ENCODE measurements at places on chromosomes 13 and 19.

- DNase-seq, result no peak
These were observed 752.2 kb downstream of the EFNB2 start for GRCh38 chr13:105783261-105783660.

GRCh38 chr19:48069435-48069834, 25.6 kb upstream of the CABP5 start:
- peak; percentile 5 for DNase-seq

DNA sequence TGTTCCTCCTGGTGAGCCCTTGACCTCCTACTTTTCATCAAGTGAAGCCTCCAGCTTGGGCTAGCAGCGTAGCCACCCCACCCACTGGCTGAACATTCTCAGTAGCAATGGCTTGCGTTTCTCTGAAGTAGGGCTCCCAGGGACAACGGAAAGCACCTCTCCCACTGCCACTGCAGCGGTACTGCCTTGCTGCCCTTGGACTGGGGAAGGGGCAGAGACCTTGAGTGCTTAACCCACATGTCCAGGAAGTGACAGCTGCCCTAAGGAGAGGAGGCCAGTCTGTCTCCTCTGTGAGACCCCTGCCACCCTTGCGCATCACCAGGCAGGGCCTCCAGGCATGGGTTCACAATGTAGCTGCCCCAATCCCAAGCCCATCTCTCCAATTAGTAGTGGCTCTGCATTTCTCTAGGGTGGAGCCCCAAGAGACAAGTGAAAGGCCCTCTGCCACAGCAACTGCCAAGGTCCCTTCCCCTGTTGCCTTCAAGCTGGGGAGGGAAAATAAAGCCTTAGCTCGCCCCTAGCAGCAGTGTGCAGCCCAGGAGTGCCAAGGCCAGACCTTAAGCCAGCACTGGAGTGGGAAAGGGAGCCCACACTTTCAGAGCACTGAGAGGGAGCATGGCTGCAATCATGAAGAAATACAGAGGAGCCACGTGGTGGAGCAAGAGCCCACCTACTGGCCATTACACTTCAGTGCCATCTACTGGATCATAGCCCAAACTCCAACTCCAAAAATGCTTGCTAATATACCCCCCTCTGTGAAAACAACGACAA, 175.9 kb upstream of the TRPC4 start:
- no peak for DNase-seq

DNA sequence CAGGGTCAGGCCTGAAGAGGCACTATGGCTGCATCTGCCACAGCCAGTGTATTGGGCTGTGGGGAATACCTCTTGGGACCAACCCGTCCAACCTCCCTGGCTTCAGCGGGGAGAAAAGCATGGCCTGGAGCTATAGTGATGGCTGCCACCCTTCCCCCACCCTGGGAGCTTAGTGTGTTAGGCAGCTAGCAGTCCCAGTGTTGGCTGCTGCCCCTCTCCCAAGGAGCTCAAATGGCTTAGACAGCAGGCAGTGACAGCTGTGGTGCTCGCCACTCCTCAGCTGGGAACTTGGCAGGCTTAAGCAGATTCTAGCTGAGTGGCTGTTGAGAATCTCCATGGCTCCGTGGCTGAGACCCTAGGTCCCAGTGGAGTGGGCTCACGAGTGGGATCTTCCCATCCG, 19.7 kb downstream of the ACOD1 start:
- DNase-seq, result no peak

DNA sequence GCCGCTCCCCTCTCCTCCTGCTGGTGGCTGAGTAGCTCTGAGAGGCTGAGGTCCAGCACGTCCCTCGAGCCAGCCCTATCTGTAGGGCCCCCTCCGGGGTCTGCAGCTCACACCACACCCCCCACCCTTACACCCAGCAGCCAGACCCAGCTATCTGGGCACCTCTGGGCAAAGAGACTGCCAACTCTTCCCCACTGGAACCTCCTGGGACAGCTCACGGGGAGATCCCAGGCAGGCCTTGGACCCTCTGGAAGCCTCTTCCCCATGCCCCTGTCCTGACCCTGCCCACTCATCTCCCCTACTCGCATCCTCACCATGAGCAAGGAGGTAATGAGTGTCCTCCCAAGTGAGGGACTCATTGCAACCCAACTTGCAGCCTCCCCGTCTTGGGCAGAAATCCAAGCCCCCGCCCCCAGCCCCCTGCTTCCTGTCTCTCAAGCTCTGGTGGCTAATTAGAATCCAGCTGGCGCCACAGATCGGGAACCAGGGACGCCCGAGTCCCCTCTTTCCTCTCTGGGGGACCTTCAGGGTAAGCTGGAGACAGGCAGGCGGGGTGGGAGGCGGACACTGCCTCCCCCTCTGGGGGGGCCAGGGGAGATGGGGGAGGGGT, 22.1 kb downstream of the ADGRL1 start:
- no peak for DNase-seq

DNA sequence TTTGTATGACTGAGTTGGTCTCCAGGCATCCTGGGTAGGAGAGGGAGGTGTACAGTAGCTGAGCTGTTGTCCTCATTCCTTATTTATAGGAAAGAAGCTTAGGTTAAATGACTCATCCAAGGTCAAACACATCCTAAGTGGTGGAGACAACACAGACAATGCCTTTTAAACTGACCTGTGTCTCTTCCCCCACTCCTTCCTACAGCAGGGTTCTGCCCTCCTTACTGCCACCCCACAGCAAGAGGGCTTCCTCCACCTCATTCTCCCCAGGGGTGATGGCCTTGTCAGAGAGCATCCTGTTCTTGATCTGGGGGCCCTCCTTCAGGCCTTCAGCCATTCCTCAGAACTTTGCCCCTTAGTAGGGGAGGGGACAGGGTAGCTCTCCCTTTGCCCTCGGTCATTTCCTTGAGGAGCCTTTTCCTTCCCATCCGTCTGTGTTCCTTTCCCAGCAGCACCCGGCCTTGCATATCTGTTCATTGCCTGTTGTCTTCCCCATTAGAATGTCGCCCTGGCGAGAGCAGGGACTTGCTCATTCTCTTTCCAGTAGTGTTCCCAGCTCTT, 48.2 kb upstream of the GPI start:
- no peak for DNase-seq

DNA sequence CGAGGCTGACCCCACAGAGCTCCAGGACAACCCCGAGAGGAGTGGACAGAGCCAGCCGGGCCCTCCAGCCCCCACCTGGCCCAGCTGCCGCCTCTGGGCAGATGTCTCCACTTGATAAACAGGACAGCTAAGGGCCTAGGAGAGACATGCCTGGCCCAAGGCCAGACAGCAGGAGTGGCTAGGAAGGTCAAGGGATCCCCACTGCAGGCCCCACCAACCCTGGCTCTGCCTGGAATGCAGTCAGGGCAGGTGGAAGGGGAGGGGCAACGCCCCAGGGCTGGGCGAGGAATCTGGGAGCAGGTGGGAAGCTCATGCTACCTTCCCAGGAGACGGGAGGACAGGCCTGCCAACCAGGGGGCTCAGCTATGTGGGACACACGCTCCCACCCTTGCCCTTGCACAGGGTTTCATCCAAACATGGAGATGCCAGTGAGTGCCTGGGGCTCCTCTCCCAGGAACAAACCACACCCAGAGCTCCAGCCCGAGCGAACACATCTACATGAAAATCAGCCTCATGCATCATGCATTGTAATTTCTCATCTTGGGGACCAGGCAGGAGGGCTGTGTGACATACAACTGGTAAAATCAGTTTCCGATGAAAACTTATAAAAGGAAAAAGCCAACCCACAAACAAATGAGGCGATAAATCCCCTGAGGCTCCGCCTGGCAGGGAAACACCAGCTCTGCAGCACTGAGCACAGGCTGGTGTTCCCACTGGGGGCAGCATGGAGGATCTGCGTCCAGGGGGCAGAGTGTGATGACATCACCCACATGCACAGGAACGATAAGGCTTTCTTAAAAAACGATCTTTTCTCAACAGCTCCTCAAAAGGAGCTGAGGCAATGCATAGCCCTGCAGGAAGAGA, 25.0 kb downstream of the SH3GL1 start:
- peak; percentile 29 for DNase-seq

GRCh38 chr13:27264181-27264580, 6.4 kb upstream of the RASL11A start:
- DNase-seq, result peak; percentile 13

DNA sequence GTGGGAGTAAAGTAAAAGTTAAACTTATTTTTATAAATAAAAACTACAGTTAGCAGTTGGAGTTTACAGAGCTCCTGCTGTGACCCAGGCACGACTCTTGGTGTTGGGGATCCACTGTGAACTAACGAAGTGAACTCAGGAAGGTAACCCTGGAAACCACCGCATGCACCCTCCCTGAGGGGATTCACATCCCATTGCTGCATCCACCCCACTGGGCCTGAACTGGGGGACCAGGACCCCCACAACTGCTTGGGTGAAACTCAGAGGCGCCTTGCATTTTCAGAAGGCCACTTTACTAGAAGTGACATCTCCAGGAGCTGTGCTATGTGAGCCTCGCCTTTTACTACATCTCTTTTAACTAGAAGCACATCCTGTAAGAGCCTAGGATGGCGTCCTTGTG, 166.4 kb downstream of the TEX29 start:
- no peak for DNase-seq

GRCh38 chr13:35849256-35849644, 281.9 kb downstream of the DCLK1 start:
- DNase-seq, result no peak

GRCh38 chr19:27881213-27881612, 1331.7 kb downstream of the UQCRFS1 start:
- DNase-seq, result no peak

DNA sequence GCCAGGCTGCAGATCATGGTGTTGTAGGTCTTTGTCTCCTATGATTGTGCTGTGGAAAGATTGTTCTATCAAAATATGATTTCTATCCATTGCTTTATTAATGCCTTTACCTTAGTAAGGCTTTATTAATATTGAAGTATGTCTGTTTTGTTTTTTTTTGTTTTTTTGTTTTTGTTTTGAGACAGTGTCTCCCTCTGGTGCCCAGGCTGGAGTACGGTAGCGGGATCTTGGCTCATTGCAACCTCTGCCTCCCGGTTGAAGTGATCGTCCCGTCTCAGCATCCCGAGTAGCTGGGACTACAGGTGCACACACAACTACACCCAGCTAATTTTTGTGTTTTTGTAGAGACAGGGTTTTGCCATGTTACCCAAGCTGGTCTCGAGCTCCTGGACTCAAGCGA, 7.7 kb downstream of the IRGC start:
- no peak for DNase-seq

GRCh38 chr19:11345122-11345803, 805 bp downstream of the TMEM205 start:
- DNase-seq, result no peak

- no peak for DNase-seq
These were observed 24.5 kb upstream of the TFDP1 start for GRCh38 chr13:113559901-113560644.

- DNase-seq, result no peak
These were observed 20.6 kb downstream of the PBX4 start for GRCh38 chr19:19597809-19598306.

- no peak for DNase-seq
These were observed 11.3 kb downstream of the DPY19L3 start for GRCh38 chr19:32416749-32417456.

DNA sequence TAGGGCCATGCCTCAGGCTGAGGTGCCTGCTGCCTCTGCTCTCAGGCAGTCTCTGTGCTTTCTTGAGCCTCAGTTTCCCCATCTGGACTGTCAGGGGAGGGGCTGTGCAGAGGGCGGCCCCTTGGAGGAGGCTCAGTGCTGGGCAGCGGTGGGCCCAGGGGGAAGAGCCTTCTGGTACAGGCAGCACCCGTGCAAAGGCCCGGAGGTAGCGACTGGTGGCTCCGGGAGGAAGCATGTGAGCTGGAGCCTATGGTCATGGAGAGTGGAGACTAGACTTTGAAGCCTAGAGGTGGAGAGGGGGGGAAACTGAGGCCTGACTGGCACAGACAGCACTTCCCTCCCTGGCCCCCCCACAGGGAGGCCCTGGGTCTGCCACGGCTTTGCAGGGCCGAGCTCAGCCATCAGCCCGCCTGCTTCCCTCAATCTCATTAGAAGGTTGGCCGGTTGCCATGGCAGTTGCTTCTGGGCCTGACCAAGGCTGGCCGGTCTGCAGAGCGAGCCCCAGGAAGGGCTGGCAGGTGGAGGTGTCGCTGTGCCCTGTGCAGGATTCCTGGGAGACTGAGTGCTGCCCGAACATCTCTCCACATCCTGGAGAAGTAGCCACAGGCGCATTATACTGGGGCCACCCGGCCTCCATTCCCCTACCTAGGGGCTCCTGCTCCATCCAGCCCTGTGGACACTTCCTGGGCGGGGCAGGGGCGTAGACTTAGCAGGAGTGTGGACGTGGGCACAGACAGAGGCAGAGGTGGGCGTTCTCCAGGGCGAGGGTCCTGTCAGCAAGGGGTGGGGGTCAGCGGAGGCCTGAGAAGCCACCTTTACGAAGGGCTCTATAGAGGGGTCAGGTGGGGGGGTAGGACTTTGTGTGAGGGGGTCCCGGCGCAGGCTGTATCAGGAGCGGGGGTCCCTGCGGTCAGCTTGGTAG, 53.2 kb downstream of the CRTC1 start:
- no peak for DNase-seq

DNA sequence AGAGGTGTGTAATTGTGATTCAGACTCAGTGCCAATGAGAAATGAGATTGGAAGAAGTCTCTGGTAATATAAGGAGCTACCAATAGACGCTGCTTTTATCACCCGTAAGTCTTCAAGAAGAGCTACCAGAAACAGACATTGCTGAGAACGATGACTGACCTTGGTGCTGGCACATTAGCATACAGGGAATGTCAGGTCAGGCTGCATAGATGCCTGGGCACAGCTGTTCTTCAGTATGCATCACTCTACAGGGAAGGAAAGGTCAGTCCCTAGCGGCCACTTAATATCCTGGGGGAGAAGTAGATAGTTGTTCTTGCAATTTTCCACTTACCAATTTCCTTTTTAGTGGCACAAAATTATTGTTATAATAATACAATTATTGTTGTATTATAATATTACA, 380.4 kb downstream of the PCDH9 start:
- DNase-seq, result no peak

DNA sequence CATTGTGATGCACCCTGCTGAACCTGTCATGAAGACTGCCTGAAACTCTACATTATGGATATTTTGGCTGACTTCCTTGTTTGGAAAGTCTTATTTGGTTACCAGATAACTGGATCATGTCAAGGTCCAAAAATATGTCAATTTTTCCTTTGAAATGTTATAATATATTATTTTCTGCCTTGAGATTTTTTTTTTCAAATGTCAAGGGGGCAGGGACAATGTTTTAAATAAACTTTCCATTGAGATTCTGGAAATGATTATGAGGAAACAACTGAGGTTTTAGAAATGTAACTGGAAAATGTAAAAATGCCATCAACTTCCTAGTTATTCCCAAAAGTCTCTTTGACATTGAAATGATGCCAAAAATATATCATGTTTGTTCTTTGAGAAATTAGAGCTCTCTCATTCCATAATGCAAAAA, 117.0 kb downstream of the RFC3 start:
- no peak for DNase-seq

Data from hippocampal formation (tissue), 2 donors.